NCI-H2171 (cell line): ENCODE measurements at places on chromosomes 7 and 10.

GRCh38 chr7:89072081-89072480 is 276.5 kb upstream of the TEX47 start:
- DNase-seq, result no peak

GRCh38 chr10:91909117-91909677 is at the start of gene FGFBP3:
FGFBP3 (minus strand) TSS chr10:91909486; CDS start chr10:91908969, 517 bp downstream.
- peak; percentile 65 for DNase-seq

DNA sequence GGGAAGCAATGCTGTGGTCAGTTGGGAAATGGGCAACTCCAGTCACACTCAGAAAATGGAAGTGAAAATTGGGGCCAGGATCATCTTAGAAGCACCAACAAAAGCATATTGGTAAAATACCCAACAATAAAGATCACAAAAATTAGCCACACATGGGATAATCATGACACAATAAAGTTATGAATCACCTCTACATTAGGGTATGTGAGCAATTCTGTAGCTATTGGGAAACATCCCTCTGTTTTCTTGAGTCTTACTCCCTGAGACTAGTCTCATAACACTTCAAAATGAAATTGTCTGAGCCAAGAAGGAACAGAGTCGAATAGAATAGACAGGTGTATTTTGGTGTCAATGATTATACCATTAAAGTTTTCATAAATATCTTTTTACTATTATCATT is 178.3 kb downstream of the DYNC1I1 start:
- DNase-seq, result no peak

DNA sequence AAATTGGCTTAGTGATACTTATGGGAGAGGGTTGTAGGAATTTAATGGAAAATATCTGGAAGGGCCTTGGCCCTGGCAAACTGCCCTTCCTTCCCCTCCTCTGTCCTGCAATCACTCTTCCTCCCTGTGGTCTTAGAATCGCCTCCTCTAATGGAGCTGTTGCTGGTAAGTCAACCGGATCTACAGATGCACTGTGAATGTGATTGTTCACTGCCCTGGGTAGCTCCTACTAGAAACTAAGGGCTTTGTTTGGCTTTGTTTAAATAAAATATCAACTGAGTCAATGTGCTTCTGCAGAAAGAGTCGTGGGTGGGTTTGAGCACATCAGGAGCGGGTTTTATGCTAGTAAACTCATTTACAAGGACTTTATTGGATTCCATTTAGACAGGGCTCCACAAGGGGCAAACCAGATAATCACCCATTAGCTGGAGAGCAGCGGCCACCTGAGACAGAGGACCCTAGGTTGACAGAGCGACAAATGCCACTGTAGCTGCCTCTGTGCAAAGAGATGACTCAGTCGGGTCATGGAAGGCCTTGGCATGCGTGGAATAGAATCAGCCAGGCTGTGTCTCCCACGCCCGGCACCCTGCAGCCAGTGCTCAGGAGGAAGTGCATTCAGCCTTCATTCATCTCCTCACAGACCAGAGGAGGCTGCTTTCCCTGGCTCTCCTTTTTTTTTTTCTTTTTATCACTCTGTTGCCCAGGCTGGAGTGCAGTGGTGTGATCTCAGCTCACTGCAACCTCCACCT is 97.9 kb downstream of the GAD2 start:
- no peak for DNase-seq

- DNase-seq, result no peak
Measured at GRCh38 chr10:48243487-48243886, 31.0 kb downstream of the FRMPD2 start.

DNA sequence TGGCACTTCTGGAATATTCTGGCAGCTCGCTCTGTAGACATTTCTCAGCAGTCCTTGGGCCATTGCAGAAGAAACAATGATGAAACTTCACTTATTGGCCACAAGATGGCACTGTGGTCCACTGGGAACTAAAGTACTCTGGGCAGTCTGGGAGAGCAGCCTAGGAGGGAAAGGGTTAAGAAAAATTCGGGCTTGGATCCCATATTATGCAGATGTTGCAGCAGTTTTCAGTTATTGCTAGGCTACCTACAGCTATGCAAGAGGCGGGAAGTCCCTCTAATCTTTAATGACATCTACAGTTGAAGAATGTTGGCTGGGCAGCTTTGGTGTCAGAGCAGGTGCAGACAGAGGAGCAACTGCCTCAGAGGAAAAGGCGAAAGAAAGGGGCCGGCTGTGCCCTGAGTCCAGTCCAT is 201.7 kb upstream of the PRSS58 start:
- peak; percentile 30 for DNase-seq

DNA sequence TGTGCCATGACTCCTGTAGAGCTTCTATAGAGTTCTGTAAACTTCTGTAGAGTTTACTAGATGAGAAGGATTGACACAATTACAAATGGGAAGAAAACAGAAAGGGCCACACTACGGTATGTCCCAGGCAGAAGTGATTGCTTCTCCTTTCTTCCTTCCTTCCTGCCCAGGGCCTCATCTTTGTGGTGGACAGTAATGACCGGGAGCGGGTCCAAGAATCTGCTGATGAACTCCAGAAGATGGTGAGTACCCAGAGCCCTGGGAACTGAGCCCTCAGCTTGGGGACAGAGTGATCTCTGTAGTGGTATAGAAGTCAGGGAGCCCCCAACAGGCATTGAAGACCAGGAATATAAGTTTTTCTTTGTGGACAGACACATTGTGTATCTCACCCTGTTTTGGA is 1.7 kb downstream of the ARF5 start:
- no peak for DNase-seq

GRCh38 chr7:46233585-46234329 is 312.7 kb upstream of the IGFBP3 start:
- no peak for DNase-seq

DNA sequence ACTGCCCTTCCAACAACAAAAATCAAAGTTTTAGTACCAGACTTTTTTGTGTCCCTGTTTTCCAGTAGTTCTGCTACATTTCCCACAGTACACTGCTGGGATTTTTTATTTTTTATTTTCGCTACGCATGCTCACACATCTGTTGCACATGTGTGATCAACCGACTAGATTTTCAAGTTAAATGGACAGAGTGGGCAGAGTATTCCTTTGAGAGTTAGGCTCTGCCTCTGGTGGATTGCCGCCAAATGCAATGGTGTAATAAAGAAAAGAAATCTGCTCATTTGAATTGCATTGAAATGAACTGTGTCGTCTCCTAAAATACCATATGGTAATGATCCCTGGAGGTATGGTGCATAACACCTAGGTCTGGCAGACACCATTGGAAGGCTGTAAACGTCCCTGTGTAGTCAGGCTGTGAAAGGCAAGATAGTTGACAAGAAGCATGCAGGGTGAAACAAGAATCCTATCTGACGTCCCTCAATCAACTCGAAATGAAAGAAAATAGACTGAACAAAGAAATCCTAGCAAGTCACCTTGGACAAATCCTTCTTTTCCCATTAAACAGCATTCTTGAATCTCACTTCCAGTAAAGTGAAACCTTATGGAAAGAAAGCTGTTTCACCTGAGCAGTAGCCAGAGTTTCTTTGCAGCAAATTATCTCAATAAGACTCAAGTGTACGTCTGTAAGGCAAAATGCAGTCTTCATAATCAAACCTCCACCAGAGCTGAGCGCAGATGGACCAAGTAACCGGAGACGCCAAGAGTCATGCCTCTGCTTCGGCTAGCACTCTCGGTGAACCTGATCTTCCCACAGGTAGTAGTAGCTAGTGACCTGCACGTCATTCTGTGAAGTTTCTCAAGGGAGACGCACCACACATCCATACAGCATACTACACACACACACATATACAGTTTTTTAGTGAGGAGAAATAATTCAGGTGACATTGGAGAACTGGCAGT is 357.3 kb downstream of the CRPPA start:
- DNase-seq, result peak; percentile 74

DNA sequence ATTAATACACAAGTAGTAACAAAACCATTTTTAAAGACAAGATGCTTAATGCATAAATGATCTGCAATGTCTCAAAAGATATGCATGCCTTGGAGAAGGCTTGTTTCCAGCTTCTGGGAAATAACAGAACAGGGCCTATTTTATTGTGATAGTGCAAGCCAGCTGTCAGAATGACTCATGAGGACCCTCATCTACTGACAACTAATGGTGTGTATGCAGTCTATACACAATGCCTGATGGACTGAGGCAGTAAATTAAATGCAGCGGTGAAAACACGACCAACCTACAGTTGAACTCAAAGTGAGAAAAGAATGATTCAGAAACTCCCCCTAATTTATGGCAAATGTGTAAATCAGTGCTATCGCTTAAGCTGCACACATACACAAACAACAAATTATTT is 46.3 kb downstream of the VPS41 start:
- DNase-seq, result no peak
